ENCODE measurements at places on chromosomes 6 and 20. TPM values are rescaled to one million over a fixed set of nuclear protein-coding genes. Genes with fewer than 3 reads are reported as not detected.

- peak; percentile 57 for DNase-seq
Measured at GRCh38 chr20:32206760-32207625, 550 bp downstream of the PLAGL2 start.

Gene GLP1R
- 3.5 TPM for polyA plus RNA-seq

GRCh38 chr6:79778816-79779215, 147.7 kb downstream of the SH3BGRL2 start:
- DNase-seq, result no peak

DNA sequence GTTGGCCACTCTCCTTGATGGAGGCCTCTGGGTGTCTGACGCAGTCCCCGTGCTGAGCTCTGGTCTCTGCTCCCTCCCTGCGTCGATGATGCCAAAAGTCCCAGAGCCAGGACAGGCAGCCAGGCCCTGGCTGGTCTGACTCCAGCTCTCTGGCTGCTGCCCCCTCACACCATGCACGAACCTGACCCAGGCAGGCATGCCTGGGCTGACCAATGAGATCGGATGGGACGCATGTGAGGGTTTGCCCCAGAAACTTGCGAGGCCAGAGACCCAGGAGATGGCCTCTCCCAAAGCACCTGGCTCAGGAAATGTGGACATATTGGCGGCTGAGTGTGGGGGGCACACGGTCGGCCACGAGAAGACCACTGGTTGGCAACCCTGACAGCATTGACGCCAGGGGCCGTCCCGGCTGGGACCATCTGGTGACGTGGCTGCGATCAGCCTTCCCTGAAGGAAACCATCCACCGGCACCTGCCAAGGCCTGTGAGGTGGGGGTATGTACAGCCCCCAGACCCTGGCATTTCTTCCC, 51.2 kb upstream of the FRMD1 start:
- DNase-seq, result peak; percentile 72

DNA sequence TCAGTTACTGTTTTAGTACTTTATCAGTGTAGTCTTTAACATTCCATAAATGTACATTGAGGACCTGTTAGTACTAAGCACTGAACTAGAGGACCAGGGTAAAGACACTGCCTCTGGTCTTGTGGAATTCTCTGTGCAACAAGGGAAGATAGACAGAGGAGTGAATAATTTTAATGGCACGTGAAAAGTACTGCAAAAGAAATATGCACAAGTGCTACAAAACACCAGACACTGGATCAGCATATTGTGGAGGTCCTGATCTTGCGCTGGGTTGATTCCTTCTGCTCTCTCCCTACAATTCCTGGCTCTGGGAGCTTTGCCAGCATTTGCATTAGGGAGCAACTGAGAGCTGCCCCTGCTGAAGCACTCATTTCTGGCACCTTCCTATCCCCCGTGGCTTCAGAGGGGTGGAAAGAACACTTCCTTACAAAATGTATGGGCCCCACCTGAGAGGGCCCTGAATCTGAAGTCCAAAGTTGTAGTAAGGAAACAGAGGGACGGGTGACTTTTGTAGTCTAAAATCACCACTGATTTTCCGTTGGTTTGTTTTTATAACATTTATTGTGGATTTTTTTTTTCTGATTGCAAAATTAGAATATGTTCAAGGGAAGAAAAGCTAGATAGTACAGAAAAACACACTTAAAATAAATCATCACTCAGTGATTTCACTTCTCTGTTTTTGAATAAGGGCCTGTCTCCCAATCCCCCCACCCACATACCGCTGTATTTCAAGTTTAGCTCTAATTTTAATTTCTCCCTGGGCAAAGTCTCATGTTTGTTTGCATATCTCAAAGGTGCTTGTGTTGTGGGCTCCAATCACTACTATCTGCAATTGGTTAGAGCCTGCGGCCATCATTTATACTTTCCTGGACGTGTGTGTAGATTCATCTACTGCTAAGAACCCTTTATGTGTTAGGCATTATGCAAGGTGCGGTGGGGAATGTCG, 4.9 kb downstream of the PKIG start:
- DNase-seq, result no peak

- DNase-seq, result no peak
Measured at GRCh38 chr6:19964115-19964514, 126.9 kb downstream of the ID4 start.

Gene FAM83B
- polyA plus RNA-seq, result 1.5 TPM

Measured in right cardiac atrium (tissue), 5 donors.